ENCODE measurements at places on chromosomes 7 and 10.

GRCh38 chr10:103281753-103282152 is 4.8 kb downstream of the INA start:
- peak; percentile 81 for DNase-seq

DNA sequence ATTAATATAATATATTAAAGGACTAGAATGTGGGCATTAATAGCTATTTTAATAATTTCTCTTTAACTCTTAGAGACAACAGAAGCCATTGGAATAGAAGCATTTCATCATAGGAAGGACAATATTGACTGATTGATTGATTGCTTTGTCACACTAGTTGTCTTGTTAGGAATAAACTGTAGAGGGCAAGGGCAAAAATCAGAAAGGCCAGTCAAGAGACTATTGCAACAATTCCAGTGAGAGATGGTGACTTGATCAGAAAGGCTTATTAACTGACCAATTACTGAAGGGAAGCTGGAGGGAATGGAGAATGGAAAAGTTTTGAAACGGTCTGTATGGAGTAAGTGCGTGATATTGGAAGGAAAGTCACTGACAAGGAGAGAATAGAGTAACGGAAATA is 87.3 kb downstream of the RUNDC3B start:
- DNase-seq: no peak

DNA sequence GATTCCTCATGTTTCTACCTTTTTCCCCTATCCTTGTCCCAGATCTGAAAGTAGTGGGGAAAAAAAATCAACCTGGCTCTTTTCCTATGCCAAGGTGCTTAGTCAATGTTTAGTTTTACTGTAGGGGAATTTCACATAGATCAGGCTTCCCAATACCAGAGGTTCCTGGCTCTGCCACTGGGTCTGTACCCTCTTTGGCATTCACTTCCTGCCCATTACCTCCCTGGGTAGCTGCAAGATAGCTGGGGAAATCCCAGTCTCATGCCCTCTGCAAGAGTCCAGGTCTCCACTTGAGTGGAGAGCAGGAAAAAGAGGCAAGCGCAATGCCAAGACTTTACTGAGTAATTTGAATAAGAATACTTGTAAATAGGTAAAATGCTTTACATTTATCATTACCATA is 3.5 kb upstream of the BPGM start:
- DNase-seq: no peak

GRCh38 chr7:49778731-49779270 is 5.4 kb downstream of the VWC2 start:
- no peak for DNase-seq

DNA sequence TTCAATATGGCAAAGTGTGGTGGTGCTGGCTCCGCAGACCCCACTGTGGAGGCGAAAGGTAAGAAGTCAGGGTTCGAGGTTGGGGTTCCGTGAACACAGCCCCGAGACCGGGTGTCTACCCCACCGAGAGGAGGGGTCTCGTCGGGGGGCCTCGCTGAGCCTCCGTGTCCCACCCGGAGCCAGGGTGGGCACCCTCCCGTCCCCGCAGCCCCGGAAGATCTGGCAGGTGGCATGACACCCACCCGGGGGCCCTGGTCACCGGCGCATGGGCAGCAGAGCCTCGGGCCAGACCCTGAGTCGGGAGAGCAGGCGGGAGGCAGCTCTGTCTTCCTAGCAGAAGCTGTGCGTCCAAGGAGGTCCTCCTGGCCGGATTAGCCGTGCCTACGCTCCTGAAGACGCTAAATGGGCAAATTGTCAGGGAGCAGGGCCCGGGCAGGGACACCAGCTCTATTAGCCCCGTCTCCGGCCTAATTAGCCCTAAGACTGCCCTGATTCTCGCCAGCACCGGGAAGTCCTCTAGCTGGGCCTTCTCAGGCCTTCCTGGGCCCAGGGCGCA is 56.4 kb downstream of the UNCX start:
- no peak for DNase-seq

DNA sequence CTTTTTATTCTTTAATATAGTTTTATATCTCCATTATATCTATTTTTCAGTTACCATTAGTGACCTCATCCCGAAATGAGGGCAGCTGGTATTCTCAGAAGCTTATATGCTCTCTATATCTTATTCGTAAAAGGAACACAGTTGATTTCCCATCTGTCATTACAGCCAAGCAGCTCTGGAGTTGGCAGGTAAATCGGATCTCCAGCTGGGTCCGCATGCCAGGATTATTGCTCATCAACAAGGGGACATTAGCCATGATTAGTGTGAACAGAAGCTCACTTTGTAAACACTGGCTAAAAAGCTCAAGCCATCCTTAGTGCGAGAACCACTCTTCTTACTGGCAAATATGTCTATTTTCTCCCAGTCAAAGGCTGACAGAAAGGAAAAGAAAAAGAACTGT is 180.3 kb downstream of the NPSR1 start:
- peak; percentile 35 for DNase-seq

DNA sequence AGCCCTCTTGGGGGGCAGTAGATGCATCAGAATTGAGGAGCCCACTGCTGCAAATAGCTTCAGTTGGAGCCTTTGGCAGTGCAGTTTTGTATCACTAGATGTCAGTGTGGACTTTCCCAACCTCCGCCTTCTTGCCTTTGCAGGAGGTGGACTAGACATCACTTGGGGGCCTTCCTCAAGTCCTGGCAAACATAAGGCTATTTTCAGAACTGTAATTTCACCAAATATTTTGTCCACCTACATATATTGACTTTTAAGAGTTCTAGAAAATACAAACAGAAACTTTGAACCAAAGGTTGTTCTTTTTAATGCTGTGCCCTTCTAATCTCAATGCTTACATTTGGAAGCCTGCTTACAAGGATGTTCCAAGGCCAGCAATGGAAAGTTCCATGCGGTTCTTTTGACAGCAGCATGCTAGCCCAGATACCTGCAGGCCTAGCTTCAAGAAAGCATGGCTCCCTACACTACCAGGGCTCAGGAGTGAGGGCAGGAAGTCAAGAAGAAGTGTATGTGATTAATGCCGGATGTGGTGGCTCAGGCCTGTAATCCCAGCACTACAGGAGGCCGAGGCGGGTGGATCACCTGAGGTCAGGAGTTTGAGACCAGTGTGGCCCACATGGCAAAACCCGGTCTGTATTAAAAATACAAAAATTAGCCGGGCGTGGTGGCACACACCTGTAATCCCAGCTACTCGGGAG is 8.0 kb upstream of the ZNRF2 start:
- peak; percentile 69 for DNase-seq

GRCh38 chr10:121481180-121481579 is 117.1 kb downstream of the FGFR2 start:
- DNase-seq: no peak

DNA sequence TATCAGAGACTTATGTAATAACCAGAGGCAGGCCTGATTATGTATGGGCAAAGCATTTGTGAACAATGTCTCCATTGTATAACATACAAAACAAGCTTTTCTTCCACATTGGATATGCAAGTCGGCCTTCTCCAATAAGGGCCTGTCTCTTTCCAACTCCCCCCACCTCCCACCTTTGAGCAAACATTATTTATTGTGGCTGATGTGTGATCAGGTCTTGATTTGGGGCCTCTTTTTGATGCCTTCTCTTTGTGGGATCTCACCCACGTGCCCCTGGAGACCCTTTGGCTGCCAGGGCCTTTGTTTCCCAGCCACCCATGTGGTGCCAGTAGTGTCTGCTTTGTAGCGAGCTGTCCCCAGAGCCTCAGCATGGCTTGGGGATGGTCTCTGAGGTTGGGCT is 53.0 kb downstream of the TCF7L2 start:
- DNase-seq: no peak

GRCh38 chr10:102801978-102802377 is 35.2 kb downstream of the CYP17A1 start:
- no peak for DNase-seq

DNA sequence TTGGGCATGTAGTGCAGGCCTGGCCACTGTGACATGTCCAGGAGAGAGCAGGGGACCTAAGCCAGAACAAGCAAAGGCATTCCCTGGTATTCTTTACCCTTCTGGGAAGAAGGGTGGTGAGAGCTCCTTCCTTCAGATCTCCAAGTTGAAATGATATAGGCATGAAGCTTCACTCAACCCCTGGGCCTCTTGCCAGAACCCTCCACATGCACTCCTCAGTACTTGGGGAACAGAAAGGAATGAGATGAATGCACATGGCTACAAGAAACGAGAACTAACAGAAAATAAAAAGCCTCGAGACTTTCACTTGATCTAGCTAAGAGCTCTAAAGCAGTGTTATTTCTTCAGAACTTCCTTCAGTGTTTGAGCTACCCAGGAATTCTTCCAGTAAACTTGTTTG is 262.2 kb downstream of the ETV1 start:
- no peak for DNase-seq

- DNase-seq: no peak
Observed at GRCh38 chr7:93374345-93374940, 142.3 kb downstream of the VPS50 start.
